ENCODE measurements at places on chromosomes 16 and 17.

DNA sequence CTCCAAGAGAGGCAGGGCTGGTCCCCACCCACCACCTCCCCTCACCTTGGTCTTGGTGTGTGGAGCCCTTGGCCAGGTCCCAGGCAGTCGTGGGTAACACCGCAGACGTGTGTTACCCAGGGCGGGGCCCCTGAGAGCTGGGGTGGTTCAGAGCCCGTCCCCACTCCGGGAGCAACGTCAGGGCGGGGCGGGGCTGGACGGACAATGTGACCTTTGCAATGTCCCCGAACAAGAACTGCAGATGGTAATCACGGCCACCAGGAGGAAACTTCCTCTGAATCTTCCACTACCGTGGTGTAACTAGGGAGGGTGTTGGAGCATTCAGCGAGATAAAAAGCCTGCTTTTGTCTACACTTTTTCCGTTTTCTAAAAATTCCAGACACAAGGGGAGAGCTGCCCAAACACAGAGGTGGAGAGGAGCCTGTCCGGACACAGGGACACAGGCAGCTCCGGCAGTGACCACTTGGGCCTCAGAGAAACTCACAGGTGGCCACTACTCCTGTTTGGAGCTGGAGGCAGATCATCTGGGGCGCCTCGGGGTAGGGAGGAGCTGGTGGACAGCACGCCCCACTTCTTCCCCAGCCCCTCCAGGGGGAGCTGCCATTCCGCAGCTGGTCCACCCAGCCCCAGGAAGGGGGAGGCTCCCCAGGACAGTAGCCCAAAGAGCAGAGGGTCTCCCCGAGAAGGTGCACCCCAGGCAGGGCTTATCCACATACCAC lies 14.2 kb upstream of the SLC38A10 start:
- DNase-seq, result no peak

DNA sequence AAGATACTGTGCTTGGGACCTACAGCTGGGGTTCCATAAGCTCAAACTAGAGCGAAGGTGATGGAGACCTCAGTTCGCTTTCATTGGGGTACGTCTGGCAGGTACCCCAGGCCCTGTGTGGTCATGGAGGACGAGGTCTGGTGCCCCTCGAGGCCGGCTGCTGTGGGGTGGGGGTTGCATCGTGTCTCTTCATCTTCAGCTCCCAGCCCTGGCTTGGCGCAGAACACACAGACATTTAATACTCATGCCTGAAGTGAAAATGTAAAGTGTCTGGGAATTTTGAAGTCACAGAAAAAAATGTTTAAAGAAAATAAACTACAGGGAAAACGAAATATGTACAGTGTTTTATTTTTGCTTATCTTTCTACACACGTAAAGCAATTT lies 80.5 kb downstream of the TBC1D16 start:
- no peak for DNase-seq

DNA sequence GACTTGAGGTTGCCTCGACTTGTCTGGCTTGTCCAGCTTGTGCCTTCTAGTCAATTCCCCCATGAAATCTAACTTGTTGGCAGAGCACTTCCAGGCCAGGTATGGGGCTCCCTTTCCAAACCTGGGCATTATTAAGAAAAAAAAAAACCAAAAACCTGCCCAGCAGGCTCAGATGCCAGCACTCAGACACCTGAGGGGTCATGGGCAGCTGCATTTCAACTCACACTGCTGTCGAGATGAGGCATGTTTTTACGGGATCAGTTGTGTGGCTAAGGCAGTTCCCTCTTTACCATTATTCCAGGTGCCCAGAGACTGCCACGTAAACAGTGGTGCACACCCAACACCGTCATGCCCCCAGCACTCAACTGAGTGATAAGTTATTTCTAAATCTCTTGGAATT lies 17.8 kb downstream of the TMEM11 start:
- DNase-seq, result no peak

DNA sequence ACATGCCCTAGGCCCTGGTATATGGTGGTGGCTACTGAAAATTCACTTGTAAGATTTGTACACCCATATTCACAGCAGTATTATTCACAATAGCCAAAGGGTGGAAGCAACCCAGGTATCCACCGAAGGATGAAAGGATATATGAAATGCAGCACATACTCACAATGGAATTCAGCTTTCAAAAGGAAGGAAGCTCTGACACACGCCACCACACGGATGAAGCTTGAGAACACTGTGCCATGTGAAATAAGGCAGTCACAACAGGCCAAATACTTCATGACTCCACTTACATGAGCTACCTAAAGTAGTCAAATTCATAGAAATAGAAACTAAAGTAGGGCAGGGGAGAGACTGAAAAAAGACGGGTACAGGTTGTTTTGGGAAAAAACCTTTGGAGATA lies 2.9 kb downstream of the XPO6 start:
- DNase-seq, result no peak

GRCh38 chr17:50918933-50919296 lies 52.8 kb upstream of the TOB1 start:
- DNase-seq, result no peak

- no peak for DNase-seq
Measured at GRCh38 chr17:41563607-41564170, 8.2 kb downstream of the KRT9 start.

DNA sequence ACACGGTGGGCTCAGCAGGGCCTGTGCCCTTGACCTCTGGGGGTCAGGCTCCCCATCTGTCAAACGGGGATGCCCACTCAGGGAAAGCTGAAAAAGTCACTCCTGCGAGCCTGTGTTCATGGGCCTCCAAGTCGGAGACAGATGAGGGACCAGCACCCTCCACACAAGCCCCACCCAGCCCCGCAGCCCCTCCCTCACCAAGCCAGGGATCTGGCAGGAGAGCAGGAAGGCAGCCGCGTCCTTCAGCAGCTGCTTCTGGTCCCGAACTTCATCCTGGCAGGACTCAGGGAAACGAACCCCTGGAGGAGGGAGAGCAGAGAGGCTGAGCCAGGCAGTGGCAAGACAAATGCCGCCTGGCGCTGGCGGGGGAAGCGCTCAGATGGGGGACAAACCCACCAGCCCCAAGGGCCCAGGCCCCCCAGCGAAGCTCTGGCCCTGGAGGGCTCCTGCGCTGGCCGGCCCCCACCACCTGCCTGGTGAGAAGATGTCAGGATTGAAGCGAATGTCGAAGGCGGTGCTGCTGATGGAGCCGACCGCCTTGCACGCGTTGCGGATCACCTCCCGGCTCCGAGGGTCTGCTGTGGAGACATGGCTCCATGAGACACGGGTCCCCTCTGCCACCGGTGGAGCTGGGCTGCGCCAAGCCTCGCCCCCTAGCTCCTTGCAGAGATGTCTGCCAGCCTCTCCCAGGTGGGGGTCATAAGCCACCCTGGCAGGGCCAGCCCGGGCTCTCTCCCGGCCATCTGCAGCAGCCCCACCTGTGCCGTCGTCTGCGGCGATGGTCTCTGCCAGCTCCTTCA lies 15.4 kb downstream of the CLUH start:
- no peak for DNase-seq

- no peak for DNase-seq
Measured at GRCh38 chr16:71364133-71364681, 5.7 kb downstream of the CALB2 start.

DNA sequence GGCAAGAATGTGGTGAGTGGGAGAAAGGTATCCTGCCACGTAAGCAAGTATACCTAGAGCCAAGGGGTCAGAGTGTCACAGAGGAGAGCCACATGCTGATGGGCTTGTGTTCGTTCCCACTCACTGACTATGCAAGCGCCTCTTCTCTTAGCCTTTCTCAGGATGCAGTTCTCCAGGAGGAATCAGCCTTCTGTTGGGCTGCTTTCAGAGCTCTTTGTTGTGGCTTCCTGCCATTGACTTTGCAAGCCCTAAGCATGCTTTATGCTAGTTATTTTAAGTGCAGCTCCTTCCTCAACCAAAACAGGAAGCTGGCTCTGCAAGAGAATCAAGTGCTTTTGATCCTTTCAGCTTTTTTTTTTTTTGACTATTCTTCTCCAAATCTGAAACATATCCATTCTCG lies 66.6 kb downstream of the SIAH1 start:
- no peak for DNase-seq

DNA sequence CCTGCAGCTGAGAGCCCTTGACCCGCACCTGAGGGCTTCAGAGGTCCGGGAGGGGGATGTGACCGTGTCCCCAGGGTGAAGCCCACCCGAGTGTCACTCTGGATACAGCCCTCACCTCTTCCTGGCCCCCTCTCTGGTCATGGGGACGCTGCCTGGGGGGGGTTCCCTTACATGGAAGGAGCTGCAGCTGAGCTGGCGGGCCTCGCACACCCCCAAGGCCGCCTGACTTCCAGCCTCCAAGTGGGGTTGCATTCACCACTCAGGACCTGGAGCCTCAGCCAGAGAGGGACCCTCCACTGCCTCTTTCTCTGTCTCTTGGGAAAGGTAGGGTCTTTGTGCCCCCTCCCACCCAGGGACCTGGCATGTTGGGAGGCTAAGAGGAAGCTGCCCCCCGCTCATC lies 284.6 kb downstream of the SEC14L1 start:
- DNase-seq, result no peak

GRCh38 chr16:74591876-74592650 lies 14.9 kb downstream of the GLG1 start:
- DNase-seq, result no peak

GRCh38 chr17:38912221-38912813 lies 13.1 kb upstream of the LASP1NB start:
- DNase-seq, result no peak

GRCh38 chr17:64571746-64572145 lies 65.0 kb downstream of the CEP95 start:
- DNase-seq, result no peak

- no peak for DNase-seq
Measured at GRCh38 chr16:49701789-49702494, 154.0 kb downstream of the ZNF423 start.

DNA sequence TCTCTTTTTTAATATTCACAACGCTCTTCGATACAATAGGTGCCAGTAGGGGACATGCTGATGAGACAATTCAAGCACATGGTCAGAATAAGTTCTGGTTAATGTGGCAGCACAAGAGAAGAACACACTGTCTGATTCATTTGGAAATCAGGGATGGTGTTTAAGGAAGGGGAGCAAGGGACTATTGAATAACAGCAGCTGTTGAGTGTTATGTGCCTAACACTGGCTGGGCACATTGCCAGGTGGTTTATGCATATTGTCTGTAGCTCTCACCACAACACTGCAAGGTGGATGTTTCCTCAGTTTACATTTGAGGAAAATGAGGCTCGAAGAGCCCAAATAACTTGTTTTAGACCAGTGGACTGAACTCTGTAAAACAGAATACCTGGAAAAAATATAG lies 44.2 kb downstream of the LYRM9 start:
- no peak for DNase-seq

GRCh38 chr17:19370493-19370960 lies 7.8 kb upstream of the MAPK7 start:
- no peak for DNase-seq

GRCh38 chr17:78345791-78346494 lies 13.9 kb downstream of the SOCS3 start:
- no peak for DNase-seq

DNA sequence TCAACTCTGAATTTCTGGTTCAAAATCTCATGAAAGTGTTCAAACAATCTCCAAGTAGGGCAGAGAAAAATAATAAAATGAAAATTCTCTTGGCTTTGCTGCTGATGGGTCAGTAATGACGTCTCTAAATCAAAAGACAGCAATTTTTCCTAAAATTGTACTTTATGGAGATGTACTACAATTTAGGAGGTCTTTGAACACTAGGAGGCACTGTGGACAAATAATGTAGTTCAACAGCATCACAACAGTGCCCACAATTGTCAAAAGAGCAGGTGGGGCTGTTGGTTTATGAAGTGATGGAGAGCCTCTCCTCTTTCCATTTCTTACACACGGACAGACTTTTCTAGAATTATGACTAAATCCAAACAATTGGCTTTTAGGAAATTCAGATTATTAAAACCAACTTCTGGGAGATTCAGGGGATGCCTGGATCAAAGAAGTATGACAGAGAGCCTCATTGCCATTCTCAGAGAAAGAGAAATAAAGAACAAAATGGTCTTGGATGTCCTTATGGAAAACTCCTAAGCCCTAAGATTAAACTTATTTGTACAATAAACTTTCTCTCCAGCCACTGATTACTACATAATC lies 23.8 kb downstream of the EZH1 start:
- DNase-seq, result no peak

DNA sequence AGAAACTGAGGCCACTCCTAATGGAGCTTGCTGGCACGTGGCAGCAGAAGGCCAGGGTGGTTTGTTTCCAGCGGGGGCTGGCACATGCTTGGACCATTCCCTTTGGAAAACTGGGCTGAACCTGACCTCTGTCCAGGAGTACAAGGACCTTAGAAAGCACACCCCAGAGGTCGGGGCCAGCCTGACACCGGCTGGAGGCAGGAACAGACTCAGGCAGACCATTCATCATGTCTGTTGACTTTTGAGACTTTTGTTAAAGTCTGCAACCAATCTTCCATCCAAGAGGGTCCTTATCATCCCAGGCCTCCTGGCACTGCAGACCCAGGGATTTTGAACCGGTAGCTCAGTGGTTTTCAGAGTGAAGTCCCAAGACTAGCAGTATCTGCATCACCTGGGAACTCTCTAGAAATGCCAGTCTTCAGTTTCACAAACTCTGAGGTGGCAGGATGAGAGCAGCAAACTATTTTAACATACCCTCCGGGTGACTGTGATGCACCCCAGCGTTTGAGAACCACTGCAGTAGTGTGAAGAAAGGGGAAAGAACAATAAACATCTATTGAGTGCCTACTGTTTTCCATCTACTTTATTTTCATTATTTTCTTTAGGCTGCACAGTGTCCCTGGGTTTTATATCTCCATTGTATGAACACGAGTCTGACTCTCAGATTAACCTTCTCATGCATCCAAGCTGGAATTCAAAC lies 145.3 kb upstream of the PLCG2 start:
- DNase-seq, result no peak

GRCh38 chr16:4375717-4376116 lies 4.1 kb downstream of the VASN start:
- no peak for DNase-seq

All from activated CD8-positive, alpha-beta memory T cell treated with anti-CD3 and anti-CD28 coated beads for 48 hours (primary cell).